Activated T-cell treated with anti-CD3 and anti-CD28 coated beads for 1 hour (primary cell): ENCODE measurements at places on chromosomes 12 and 14.

DNA sequence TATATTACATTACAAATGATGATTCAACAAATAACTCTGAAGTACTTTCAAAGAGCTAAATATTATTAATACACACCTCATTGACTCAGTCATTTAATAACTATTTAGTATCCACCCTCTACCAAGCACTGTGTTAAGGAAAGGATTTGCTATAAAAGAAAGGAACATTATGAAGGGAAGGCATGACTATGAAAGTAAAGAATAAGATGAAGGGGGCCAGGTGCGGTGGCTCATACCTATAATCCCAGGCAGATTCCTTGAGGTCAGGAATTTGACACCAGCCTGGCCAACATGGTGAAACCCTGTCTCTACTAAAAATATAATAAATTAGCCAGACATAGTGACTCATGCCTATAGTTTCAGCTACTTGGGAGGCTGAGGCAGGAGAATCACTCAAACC is 107.9 kb downstream of the PLCZ1 start:
- no peak for DNase-seq

DNA sequence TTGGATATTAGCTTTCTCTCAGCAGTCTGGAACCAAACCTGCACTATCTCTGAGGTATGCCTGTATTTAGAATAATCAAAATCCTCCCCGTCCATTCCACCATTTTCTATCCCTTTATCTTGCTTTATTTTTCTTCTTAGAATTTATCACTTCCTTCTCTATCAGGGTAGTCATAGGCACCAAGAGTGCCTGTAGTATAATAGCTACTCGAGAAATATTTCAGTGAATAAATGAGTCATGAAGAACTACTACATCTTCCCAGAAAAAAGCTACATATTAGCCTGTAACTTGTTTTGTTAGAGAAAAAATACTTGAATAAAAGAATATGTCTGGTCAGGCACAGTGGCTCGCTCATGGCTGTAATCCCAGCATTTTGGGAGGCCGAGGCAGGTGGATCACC is 4.3 kb downstream of the SLC2A14 start:
- DNase-seq, result no peak

- no peak for DNase-seq
Measured at GRCh38 chr12:48454667-48455066, 17.7 kb upstream of the ANP32D start.

- peak; percentile 4 for DNase-seq
Measured at GRCh38 chr14:102140027-102140749, 491 bp downstream of the WDR20 start.

DNA sequence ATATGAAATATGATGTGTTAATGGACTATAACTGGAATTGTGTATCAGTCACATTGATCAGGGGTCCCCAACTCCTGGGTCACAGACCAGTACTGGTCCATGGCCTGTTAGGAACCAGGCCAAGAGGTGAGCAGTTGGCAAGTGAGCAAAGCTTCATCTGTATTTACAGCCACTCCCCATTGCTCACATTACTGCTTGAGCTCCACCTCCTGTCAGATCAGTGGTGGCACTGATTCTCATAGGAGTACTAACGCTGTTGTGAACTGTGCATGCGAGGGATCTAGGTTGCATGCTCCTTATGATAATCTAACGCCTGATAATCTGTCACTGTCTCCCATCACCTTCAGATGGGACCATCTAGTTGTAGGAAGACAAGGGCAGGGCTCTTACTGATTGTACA is 72.3 kb downstream of the CDK17 start:
- no peak for DNase-seq

GRCh38 chr12:99959549-99960170 is 25.1 kb downstream of the ANKS1B start:
- DNase-seq, result no peak

DNA sequence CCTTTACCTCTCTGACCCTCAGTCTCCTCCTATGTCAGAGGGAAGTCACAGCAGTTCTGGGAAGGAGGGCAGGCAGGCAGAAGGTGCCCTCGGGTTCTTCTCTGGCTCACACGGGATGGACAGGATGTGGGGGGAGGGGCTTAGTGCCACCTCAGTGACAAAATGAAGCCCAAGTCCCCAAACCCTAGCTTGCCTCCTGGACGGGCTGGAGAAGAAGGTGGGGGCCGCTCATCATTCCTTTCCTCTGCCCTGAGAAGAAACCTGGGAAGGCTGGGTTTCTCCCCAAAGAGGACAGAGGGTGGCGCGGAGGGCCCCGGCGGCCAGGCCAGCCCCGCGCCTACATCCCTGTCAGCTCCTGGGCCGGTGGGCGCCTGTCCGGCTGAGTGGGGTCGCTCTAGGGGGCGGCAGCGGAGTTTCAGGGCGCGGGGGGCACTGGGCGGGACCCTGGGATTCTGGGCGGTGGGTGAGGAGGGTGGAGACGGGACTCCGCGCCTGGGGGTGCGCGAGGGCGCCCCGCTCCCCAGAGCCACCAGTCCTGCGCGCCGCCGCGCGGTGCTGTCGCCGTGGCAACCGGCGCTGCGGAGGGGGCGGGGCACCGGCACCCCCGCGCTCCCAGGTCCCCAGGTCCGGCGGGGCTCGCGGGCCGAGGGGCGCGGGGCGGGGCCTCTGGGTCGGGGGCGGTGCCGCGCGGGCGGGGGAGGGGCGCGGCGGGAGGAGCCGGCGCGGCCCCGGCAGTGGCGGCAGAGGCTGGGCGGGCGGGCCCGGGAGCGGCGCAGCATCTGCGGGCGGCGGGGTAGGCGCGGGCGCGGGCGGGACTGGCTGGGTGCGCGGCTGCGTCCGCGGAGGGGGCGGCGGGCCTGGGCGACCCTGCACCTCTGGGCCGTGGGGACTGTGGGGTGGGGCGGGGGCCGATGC is at the start of gene TMEM121:
TMEM121 (plus strand) TSS at position 723 of the 915 bp plus-strand sequence. CDS start 2,252 bp downstream, outside the sequence.
- no peak for DNase-seq

DNA sequence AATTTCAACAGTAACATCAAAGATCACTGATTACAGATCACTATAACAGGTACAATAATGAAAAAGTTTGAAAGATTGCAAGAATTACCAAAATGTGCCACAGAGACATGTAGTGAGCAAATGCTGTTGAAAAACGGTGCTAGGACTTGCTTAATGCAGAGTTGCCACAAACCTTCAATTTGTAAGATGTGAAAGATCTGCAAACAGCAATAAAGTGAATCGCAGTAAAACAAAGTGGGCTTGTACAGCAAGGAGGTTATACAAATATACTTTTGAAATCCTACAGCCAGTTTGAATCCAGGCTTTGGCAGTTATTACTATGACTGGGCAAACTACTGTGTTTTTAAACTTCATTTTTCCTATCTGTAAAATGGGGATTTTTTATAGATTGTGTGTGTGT is 1.0 kb upstream of the PLEKHA5 start:
- DNase-seq, result no peak
